CD4-positive, alpha-beta T cell treated with Interleukin-4 for 1 hour (primary cell): ENCODE measurements at places on chromosomes 12 and 14.
A peak's percentile ranks its signal among the peaks of the same experiment; 100 is the strongest.

- no peak for DNase-seq
Observed at GRCh38 chr12:132622437-132623071, 4.0 kb downstream of the P2RX2 start.

DNA sequence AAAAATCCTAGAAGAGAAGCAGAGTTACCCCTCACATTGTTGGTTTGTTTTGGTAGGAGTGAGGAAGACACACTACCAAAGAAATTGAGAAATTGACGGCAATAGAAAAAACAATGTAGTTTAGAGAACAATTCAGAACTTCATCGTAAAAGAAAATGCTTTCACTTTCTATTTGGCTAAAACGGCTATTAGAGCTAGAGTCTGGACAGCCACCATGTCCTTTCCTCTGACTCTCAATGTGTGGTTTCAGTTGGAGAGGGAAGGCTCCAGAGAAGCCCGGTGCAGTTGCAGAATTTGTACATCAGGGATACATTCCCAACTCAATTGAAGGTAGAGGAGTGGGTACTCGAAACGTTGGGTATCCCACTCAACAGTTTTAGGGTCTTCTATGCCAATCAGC is 535.3 kb downstream of the GALC start:
- DNase-seq = no peak

GRCh38 chr12:29113101-29113500 is 36.0 kb upstream of the FAR2 start:
- no peak for DNase-seq

DNA sequence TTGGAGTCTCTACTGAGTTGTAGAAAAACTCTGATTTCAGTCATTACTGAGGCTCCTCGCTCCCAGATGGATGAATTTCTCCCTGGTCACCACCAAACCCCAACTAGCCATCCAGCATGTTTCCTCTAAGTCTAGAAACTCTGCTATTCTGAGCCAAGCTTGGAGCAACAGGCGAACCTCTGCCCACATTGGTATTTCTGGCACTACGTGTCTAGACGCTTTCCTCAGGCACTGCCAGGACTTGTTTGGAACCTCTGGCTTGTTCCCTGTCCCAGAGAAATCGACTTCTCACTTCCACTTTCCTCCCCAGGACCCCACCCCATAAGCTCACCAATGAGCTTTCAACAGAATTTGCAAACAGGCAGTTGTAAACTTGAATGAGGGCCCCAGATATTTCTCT is 27.6 kb downstream of the WSCD2 start:
- DNase-seq = no peak

- no peak for DNase-seq
Observed at GRCh38 chr14:36361210-36361853, 40.9 kb upstream of the MBIP start.

GRCh38 chr14:98932431-98933325 is 339.3 kb downstream of the BCL11B start:
- peak; percentile 9 for DNase-seq

GRCh38 chr12:42677461-42677860 is 87.9 kb upstream of the PRICKLE1 start:
- DNase-seq = no peak

DNA sequence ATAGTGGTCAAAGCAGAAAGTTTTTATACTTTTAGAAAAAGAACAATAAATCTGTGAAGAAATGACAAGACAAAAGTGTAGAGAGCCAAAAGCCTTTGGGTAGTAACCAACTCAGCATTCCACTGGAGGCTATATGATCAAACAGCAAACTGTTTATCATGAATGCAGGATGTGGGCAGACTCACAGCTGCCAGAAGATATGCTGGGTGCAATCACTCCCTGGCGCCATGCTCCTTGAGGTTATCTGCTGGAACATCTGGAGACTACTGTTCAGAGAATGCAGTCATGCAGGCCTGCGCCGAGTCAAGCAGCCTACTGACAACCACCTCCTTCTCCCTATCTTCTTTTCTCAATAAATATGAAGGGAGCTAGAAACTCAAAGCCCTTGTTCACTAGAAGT is 49.0 kb upstream of the SLC8A3 start:
- DNase-seq = no peak

- DNase-seq = peak; percentile 38
Observed at GRCh38 chr14:61474015-61474414, 152.6 kb downstream of the PRKCH start.

GRCh38 chr12:58459191-58459590 is 461.1 kb downstream of the LRIG3 start:
- DNase-seq = no peak

- DNase-seq = no peak
Observed at GRCh38 chr14:93246534-93246933, 39.5 kb downstream of the UBR7 start.

DNA sequence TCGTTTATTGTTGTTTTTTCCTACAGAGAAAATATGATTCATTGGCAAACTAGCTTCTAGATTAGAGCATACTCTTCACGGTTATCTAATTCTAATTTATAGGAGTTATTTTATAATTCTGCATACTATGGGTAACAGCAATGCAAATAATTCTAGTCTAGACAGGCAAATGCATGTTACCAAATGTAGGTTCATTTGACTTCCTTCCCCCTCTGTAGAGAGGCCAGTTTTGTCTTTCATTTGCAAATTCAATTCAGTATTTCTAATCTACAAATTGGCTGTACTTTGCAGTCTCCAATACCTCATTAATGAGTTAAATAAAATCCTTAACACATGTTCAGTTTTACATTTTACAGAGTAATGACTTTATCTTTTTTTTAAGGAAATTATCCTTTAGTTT is 4.2 kb downstream of the LGMN start:
- DNase-seq = no peak

DNA sequence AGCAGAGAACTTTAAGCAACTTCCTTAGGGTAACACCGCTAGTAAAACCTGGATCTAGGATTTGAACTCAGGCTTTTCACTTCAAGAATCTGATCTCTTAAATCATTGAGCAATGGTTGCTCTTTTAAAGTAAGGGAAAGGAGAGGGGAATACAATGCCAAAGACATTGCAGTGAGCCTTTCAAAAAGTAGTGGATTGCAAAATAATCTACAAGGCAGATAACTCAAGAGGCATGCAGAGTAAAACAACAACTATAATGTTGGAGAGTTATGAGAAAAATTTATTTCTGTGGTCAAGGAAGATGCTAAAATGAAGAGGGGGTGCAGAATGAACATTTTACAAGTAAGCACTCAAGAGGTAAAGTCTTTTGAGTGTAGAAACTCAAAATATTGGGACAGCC is 432.6 kb downstream of the C12orf50 start:
- DNase-seq = no peak

DNA sequence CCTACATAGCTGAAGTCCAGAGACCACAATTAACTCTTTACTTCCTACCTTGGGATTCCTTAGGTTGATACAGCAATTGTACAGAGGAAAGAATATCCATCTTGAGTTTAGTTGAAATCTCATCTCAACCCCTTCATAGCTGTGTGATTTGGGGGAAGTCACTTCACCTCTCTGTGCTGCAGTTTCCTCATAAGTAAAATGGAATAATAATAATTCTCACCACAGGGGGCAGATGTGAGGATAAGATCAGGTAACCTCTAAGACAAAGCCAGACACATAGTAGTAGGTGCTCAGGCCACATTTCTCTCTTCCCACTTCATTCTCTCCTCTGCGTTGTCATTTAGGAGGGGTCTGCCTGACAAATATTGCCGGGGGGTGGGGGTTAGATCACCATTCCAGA is 6.7 kb downstream of the FOXN4 start:
- no peak for DNase-seq

GRCh38 chr12:39984670-39985069 is 121.2 kb downstream of the SLC2A13 start:
- DNase-seq = no peak

DNA sequence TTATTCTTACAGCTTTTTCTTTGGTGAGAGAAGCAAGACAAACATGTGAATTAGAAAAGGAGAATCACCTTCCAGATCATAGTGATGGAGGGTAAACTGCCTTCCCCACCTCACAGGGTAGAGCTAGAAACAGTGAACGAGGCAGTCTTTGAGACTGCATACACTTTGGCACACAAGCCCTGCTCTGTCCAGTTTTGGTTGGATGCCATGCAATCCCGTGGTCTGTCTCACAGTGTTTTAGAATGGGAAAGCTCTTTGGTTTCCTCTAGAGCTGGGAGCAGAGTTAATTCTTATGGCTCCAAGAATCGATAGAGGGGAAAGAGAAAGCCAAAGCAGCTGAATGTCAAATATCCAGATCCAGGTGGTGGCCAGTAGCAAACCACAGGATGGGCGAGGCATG is 21.9 kb downstream of the TDP1 start:
- DNase-seq = no peak

DNA sequence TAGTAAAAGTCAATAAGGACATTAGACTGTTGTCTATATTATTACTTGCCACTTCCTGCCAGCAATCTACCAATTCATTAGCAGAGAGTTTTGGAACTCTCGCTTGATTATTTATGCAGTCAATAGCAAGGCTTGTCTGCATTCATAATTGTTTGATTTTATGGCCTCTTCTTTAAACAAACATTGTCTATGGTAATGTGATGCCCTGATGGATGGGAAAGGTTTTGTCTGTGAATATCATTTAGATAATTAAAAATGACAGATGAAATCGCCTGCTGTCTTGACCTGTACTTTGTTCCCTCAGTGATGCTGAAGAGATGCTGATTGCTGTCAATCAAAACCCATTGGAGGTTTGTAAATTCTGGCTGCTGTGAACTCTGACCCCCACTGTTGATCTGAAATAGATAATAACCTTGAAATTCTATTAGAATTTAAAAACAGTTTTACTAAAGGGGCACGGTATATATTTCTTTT is 455.3 kb downstream of the NPAS3 start:
- DNase-seq = no peak

DNA sequence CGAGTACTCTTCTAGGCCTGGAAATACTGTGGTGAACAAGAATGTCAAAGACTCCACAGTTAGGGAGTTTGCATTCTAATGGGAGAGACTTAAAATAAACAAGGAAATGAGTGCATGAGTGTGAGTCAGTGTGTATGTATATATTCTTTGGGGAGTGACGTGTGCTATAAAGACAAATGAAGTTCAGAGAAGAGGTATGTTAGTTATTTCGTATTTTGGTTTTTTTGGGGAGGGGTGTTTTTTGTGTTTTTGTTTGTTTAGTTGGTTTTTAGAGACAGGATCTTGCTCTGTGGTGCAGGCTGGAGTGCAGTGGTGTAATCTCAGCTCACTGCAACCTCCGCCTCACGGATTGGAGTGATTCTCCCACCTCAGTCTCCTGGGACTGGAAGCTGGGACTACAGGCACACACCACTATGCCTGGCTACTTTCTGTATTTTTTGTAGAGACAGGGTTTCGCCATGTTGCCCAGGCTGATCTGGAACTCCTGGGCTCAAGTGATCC is 74.3 kb downstream of the SRGAP1 start:
- DNase-seq = no peak

GRCh38 chr14:71395151-71395604 is 487.9 kb downstream of the PCNX1 start:
- no peak for DNase-seq

DNA sequence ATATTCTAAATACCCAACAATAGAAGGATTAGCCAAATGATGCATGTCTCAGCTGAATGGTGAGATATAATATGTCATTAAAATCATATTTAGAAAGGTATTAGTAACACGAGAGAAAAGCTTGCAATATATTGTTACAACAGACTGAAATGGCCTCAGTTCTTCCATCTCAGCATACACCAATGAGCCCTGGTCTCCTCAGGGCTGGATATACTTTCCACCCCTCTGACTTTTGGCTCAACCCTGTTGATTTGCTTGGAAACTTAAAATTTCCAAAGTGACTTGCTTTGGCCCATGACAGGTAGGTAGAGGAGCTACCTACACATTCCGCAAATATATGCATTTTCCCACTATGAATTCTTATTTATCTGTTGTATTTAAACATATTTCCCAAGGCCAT is 908.1 kb upstream of the TMEM132C start:
- DNase-seq = no peak

DNA sequence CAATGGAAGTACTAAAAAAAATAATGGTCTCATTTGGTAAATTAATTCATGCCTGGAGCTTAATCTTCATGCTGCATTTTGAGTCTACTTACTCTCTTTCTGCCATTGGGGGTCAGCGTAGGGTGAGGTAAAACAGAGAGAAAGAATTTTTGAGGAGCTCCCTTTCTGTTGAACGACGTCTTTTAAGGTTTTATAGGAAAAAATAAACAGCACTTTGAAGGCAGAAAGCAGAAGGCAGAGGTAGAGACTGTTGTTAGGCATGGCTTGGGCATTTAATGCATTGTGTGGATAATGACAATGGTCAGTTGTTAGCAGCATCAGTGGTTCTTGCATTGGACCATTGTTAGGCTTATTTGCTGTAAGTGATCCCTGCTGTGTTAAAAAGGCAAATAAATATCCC is 557.2 kb upstream of the STXBP6 start:
- DNase-seq = no peak

- DNase-seq = peak; percentile 56
Observed at GRCh38 chr14:53109105-53110041, 43.8 kb downstream of the DDHD1 start.

- peak; percentile 66 for DNase-seq
Observed at GRCh38 chr14:63840981-63841380, 11.8 kb upstream of the SYNE2 start.

GRCh38 chr12:99529966-99530365 is 117.6 kb upstream of the GARIN6 start:
- DNase-seq = no peak
